Activated CD4-positive, alpha-beta memory T cell treated with anti-CD3 and anti-CD28 coated beads for 36 hours (primary cell): ENCODE measurements at places on chromosomes 11 and 22. TPM values are rescaled to one million over a fixed set of nuclear protein-coding genes. Genes with fewer than 3 reads are reported as not detected.

- no peak for DNase-seq
Measured at GRCh38 chr22:19641254-19641982, 72.9 kb upstream of the SEPTIN5 start.

DNA sequence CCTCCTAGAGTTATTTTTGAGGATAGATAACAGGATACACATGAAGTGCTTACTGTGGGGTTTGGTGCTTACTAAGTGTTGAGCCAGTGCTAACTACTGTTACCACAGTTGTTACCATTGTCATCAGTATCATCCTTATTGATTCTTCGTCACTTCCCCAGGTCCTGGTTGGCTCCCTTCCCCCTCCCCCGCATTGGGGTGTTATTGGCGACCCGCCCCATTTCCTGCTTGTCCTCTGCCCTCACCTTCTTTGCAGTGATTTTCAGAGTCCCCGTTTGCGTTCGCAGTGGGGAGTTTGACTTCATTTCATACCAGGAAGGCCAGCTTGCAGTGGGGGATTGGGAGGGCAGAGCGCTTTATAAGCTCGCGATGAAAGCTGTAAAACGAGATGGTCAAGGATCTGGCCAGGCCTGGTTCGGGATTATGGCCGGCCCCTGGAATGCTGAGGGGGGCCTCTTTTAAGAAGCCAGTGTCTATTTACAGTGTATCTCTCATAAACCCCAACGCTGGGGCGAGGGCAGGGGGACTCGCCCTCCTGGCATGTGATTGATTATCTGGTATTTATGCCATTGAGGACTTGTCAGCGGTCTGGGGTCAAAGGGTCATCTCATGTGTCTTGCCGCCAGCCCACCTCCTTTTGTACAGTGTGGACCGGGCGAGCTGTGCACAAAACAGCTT is 84.6 kb upstream of the NNMT start:
- DNase-seq = no peak

TSPAN32 gene
- total RNA-seq = 5.5 TPM

ZP1 gene
- total RNA-seq = not detected

MMP8 gene
- total RNA-seq = not detected
